ENCODE measurements at places on chromosomes 6 and 20.

GRCh38 chr6:107128577-107128976 is 13.3 kb upstream of the BEND3 start:
- DNase-seq: no peak

GRCh38 chr6:36739947-36740817 is 42.6 kb downstream of the RAB44 start:
- no peak for DNase-seq

- no peak for DNase-seq
These were observed 18.2 kb downstream of the TMEM244 start for GRCh38 chr6:129842881-129843409.

GRCh38 chr20:1776681-1777475 is 118.3 kb upstream of the SIRPA start:
- DNase-seq: peak; percentile 77

DNA sequence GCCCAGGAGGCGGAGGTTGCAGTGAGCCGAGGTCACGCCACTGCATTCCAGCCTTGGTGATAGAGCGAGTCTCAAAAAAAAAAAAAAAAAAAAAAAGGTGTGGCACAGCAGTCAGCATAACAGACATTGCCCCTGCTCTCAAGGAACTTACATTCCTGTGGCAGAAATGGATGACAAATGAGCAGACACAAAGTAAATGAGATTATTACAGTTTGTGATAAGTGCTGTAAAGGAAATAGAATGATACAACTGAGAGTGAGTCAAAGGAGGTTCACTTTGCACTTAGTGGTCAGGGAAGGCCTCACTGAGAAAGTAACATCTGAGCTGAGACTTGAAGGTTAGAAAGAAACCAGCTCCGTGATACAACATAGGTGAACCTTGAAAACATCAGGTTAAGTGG is 36.4 kb downstream of the CEP250 start:
- DNase-seq: no peak

- no peak for DNase-seq
These were observed 5.1 kb downstream of the PEX6 start for GRCh38 chr6:42973926-42974325.

GRCh38 chr6:36523936-36524499 is 23.3 kb downstream of the STK38 start:
- no peak for DNase-seq

- no peak for DNase-seq
These were observed 28.1 kb downstream of the ROS1 start for GRCh38 chr6:117397536-117398227.

DNA sequence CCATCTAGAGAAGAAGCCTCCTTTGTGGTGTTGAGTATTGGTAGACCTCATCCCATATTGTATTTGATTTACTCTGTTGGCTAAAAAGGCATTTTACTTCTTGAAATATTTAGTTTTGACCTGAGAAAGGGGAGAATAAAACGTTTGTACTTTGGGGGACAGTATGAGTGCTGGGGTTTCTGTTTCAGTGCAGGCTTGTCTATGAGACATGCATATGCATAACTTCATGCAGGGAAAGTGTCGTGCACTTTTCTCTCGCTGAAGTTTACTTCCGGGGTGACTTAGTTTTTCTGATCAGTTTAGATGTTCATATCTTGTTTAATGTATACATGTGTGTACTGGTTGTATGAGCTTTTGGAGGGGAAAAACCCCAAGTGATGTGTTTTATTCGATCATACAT is 59.5 kb downstream of the UTRN start:
- DNase-seq: no peak

DNA sequence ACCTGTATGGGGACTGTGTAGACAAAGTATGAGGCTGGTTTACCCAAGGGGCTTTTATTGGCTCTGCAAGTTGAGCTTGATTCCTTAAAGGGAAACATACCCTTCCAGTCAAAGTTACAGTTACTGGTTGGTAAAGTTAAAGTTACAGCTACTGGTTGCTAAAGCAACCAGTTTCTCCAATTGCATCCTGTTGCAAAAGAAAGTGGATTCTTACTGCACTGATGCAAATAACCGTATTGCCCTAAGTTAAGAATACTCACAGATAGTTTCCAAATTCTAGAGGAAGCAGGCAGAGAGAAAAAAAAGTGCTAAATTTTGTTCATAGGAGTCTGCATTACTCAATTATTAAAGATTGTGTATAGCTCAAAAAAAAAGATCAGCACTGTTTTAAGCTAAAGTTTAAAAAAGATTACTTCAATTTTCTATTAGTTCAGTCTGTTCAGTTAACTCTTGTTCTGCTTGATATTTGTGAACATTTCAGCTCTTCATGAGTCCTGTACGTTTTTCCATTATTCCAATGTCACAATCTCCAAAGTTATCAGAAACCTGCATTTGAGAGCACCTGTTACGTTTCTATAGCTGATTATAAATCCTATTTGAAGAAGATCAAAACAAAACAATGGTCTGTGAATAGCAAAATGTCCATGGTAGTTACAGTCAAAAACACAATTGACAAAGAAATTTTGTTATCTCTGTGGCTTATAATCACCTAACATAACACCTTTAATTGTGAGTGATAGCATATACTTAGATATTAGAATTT is 8.6 kb upstream of the IL22RA2 start:
- DNase-seq: no peak

DNA sequence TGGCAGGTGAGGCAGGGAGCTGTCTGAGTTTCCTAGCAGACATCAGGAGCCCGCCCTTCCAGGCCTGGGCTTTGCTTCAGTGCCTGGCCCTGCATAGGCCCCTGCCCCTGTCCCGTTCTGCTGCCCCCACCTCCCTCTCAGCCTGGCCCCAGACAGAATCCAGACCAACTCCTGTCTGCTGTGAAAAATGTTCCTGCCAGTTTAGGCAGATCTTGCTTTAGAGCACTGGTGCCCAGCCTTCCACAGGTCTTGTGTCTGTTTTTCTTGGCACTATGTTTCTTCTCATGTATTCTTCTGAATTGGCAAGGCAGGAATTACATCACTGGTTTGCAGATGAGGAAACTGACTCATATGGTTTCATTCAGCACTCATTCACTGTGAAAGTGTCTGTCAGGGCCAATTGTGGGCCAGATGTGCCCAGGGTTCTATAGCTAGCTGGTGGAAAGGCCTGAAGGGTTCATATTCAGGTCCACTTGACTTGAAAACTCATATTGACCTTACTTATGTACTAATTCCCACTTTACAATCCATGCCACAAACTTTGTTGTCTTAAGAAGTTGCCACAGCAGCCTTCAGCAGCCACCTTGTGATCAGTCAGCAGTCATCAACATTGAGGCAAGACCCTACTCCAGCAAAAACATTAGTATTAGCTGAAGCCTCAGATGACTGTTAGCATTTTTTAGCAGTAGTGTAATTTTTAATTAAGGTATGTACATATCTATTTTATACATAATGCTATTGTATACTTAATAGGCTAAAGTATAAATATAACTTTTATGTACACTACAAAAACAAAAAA is 40.5 kb downstream of the HLA-F start:
- DNase-seq: no peak

Data from NCI-H2081 (cell line).